ENCODE measurements at places on chromosomes 2 and 18.
A peak's percentile ranks its signal among the peaks of the same experiment; 100 is the strongest.

GRCh38 chr2:238930216-238930615 is 82.3 kb downstream of the TWIST2 start:
- no peak for DNase-seq

DNA sequence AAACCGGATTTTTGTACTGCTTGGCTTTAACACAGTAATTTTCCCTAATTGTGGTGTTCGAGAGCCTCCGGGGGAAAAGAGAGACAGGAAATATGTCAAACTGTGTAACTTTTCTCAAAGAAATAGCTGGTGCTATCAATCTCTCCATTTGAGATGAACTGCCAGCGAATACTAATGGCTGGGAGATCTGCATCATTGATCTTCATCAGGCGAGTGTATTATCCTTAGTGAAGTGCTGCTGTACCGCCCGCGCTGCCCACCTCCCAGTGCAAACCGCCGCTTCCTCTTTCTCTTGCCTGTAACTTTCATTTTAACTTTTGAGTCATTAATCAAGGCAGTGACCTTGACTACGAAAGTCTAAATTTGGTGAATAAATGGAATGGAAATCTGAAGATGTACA is 246.1 kb upstream of the ST6GAL2 start:
- DNase-seq: no peak

- DNase-seq: peak; percentile 95
Measured at GRCh38 chr2:113889471-113890252, at the start of gene ACTR3. Gene ACTR3, plus strand, starts transcription at chr2:113890089. Its CDS starts 191 bp downstream, at chr2:113890280.

DNA sequence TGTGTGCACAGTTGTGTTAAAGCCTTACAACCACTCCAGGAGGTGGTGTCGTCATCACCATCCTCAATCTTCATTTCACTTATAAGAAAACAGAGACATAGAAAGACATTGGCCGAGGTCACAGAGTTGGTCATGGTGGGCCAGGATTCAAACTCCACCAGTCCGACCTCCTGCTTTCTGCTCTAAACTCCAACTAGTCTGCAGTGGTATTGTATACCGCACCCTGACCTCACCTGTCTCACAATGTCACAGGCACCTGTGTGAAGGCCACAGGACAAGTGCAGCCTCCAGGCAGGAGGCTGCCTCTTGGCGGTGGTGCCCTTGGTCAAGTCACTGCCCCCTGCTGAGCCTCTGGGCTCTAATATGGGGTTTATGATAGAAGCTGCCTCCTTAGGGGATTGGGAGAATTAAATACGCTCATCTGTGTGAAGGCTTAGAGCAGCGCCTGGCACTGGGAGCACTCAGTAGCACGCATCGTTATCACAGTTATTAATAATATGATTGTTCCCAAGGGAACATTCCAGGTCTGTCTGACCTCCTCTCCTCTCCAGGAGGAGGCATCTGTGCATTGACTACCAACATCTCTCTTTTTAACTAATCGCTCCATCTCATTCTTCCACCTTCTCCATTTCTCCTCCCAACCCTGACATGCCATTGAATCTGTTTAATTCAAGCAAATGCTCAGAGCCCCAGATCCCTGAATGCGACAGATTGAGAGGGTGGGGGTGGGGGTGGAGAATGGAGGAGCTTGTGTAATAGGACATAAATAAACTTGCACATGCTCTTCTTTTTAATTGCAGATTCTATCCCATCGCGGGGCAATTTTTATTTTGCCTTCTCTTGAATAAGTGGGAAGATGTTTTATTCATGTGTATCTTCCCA is 112.7 kb downstream of the MCFD2 start:
- no peak for DNase-seq

DNA sequence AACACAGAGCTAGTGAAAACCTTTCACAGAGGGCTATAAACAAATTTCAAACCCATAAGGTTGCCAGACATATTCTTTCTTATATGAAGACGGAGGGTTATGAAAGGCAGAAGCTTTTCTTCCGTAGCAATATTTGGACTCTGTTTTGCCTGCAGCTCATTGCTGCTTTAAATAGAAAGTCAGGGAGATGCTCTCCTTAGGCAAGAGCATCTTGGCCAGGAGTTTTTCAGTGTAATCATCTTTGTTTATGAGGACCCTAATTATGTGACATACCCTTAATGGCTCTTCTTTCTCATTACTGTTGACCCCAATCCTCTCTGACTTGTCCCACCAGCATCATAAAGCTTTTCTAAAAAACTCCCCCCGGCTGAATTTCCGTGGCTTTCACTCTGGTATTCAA is 433.4 kb upstream of the NRXN1 start:
- no peak for DNase-seq

GRCh38 chr2:150167711-150168110 is 319.8 kb downstream of the RND3 start:
- no peak for DNase-seq

DNA sequence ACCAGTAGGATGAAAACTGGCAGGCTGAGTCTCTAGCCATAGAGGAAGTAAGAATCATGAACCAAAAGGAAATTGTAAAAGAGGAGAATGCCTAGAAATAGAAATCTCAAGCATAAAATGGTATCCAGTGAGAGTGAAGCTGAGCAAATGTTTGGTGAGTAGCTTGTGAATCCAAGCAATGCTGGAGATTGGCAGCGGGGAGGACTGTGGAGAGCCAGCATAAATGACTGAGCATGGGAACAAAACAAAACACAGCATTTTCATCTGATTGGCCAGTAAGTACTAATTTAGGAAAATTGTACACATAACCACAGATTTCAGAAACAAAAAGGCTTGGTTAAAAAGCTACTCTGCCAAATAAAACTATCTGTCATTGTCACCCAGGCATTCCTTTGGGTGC is 390.0 kb downstream of the STK39 start:
- DNase-seq: no peak

- DNase-seq: no peak
Measured at GRCh38 chr2:190910341-190911136, 29.9 kb downstream of the GLS start.

DNA sequence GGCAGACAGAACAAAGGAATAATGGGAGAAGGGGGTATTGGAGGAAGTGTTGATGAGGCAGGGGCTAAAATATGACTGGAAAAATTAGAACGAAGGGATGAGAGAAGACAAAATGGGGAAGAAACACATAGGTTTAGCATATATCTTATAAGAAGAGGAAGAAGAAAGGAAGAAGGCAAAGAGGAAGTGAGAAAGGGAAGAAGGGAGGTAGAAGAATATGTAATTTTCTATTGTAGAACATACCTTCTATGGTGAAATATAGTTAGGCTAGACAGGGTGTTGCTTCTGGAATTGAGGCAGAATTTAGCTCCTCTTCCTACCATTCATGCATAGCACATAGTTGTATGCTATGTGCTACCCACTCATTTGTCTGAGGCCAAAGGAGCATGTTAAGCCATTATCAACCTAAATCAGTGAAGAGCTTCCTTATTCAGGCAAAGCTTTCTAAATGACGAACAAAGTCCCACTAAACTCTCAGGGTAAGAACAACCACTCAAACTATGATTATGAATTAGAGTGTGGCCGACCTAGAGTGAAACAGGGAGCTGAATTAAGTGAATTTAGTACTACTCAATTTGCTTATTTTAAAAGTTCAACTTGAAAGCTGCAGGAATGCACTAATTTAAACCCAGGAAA is 180.9 kb upstream of the GALNT5 start:
- DNase-seq: no peak

- DNase-seq: no peak
Measured at GRCh38 chr2:31314761-31315160, 80.8 kb downstream of the EHD3 start.

- no peak for DNase-seq
Measured at GRCh38 chr2:37576831-37577230, 94.6 kb downstream of the CDC42EP3 start.

GRCh38 chr2:154449951-154450658 is 248.4 kb upstream of the KCNJ3 start:
- no peak for DNase-seq

DNA sequence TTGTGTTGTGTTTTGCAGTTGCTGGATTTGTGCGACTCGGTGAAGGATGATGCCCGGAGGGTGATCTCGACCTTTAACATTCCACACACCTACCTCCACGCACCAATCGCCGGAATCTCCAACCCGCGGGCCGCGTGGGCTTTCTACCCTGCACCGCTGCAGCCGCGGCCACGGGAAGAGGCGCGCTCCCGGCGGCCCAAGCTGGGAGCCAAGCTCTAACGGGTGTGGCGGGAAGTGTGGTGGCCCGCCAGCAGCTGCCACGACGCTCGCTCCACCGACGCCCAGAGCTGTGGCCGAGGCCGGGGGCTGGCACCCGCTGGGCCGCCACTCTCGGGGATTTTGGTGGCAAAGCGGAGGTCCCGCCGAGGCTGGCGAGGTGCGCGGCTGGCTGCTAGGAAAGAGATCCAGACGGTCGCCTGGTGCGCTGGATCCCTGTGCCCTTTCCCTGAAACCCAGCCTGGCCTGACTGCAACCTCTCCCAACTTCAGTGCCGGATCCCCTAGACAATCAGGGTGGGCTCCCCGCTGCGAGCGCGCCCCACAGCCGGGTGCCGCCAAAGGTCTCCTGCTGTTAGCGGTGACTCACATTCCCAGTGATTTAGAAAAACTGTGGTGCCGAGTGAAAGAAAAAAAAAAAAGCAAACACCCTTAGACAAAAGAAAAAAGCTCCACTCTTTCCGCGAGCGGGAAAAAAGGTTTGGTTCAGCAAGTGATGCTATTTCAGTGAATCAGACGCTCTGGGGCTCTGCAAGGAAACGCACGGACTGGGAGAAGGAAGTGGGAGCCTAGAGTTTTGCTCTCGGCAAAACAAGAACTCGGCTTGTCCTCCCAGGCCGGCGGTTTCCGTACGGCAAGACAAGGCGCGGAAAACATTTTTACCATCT is 2.9 kb upstream of the BCL2L11 start:
- DNase-seq: no peak

DNA sequence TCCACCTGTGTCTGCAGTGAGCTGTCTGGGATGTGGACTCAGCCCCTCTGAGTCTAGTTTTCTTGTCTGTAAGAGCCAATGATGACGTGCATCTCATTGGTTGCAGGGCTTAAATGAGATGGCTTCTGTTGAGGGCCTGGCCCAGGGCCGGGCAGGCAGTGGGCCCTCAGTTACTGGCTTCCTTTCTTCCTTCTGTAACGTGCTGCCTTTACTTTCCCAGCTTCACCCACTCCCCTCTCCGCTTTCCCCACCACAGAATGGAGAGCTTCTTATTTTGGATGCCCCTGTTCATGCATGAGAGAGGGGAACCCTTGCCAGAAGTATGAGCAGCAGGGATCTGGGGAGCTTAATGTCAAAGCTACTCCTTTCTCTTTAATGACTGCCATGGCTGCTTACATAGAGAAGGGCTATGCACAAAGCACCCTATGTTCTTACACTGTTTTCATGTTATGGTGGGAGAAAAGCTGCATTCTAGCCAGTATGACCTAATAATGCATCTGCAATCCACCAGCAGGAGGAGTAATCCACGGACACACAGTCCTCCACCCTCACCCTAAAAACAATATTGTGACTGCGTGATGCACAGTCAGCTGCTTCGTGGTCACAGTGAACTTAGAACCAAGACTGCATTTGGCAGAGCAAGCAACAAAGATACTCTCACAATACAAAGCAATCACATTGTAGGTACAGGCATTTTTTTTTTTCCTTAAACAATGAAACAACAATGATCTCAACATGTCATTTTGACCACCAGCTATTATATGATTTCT is 37.2 kb downstream of the CREG2 start:
- DNase-seq: no peak

DNA sequence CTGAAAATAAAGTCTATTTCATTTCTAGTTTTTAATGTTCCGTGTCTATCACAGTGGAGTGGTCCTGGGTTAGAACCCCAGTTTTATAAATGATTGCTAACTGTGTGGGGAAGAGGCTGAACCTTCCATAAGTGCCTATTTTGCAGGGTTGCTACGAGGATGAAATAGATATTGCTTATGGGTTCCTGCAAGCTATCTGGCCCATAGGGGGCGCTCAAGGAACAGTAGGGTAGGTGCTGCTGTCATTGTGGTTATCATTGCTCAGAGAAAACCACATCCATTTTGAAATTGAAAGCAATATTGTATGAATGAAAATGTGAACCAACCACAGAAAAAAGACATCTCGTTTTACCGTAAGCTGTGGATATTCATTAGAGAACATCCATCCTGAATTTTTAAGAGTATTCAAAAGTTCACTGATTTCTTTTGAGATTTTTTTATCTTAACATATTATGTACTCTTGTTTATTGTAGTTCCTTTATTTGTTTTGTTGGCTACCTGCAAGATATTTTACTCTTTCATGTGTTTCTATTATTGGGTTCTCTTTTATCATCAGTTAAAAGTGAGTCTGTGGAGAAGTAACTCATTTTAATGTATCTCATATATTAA is 261.6 kb downstream of the NAPG start:
- DNase-seq: peak; percentile 86

- no peak for DNase-seq
Measured at GRCh38 chr18:39752351-39752750, 2186.8 kb upstream of the CELF4 start.

GRCh38 chr2:188199716-188200128 is 92.0 kb upstream of the GULP1 start:
- no peak for DNase-seq

DNA sequence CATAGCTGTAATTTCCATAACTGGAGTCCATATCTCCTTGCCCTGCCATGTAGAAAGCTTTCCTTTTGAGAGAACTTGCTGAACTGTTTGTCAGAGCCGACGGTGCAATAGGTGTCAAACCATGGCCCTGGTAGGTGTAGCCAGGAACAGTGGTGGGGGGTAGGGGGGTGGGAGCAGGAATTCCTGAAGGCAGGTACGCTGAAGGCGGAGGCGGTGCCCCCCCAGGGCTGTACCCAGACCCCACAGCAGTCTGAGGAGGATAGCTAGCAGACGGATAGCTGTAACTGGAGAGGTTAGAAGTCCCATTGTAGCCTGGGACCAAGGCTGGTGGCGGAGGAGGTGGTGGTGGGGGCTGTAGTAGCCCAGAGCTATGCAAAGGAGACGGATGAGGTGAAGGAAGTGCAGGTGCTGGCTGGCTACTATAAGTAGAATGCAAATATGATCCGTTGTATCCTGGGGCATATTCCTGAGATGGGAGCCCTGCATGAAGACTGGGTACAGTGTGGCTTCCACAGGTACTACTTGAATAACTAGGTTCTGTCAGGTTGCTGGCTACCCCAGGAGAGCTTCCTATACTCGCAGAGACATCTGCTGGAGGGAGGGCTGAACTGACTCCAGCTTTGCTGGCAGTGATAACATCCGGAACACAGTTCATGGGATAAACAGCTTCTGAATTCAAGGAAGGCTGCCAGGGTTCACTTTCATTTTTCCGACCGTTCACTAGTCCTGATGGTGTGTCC is 124.8 kb downstream of the FIGN start:
- DNase-seq: no peak

- no peak for DNase-seq
Measured at GRCh38 chr2:160647967-160648685, 154.5 kb upstream of the RBMS1 start.

- DNase-seq: no peak
Measured at GRCh38 chr2:240572141-240573031, 4.1 kb downstream of the RNPEPL1 start.

GRCh38 chr2:149744865-149745264 is 157.3 kb upstream of the MMADHC start:
- DNase-seq: no peak

GRCh38 chr2:86078774-86079545 is 26.7 kb downstream of the POLR1A start:
- DNase-seq: peak; percentile 28

- no peak for DNase-seq
Measured at GRCh38 chr2:147709655-147710054, 135.2 kb upstream of the ACVR2A start.

- DNase-seq: no peak
Measured at GRCh38 chr18:47346016-47346415, 94.6 kb upstream of the SKOR2 start.

- no peak for DNase-seq
Measured at GRCh38 chr2:18932853-18933252, 343.5 kb upstream of the NT5C1B start.
